Panc1 (cell line): ENCODE measurements at places on chromosomes 7 and 10. TPM values are rescaled to one million over a fixed set of nuclear protein-coding genes. Genes with fewer than 3 reads are reported as not detected.

LIPJ gene
- total RNA-seq = not detected

HNRNPF gene
- total RNA-seq = 466 TPM

DNA sequence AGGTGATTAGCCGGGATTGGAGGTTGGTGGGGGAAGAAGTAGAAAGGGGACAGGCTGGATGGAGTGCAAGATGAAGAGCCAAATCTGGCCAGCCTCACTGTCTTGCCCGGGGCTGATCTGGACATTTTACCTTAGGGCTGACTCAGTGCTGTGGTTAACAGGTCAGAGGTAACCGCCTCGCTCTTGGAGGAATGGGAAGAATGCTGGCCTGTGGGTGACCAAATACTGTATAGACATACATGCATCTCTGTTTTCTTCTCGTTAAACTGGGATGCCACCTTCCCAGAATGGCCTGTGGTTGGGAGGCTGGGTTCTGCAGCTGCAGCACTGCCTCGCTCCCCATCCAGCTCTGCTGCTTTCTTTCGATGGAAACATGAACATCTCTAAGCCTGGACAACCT, 120.0 kb downstream of the SEC23IP start:
- H3K4me3 ChIP-seq = no peak overlapping the region
- 0 out of 2 replicates have a peak, but pooled peaks cover 4% of the 10 kb centered on the region for H3K4me1 ChIP-seq
- H3K27me3 ChIP-seq = peaks cover 2% of the 10 kb centered on the region; the same call in 1 of the 2 replicates

DNA sequence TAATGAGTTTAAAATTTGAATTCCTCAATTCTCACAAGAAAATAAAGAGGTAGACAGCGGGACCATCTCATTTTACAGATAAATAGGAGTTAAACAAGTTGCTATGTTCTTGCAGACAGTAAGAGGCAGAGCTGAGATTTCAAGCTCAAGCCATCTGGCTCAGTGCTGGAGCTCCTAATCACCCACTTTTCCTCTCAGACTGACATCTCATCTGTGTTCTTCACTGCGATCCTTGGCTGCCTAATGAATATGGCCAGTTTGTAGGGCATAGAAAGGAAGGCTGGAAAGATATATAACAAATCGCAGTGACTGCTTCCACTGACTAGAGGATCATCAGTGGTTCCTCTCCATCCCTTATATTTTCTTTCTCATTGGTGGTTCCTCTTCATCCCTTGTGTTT, 151.2 kb downstream of the MPP7 start:
- no peak for DNase-seq
- no peaks in the 10 kb centered on the region for H3K27me3 ChIP-seq
- H3K36me3 ChIP-seq = no peaks in the 10 kb centered on the region
- no peak overlapping the region for H3K4me3 ChIP-seq

ERVW-1 gene
- total RNA-seq = not detected

GRCh38 chr7:51295440-51296245, 21.0 kb downstream of the COBL start:
- no peak for DNase-seq
- H3K36me3 ChIP-seq = no peaks in the 10 kb centered on the region
- H3K27me3 ChIP-seq = no peaks in the 10 kb centered on the region; the same call in 1 of the 2 replicates
- no peak overlapping the region for H3K27ac ChIP-seq
- no peaks in the 10 kb centered on the region for H3K4me1 ChIP-seq

DNA sequence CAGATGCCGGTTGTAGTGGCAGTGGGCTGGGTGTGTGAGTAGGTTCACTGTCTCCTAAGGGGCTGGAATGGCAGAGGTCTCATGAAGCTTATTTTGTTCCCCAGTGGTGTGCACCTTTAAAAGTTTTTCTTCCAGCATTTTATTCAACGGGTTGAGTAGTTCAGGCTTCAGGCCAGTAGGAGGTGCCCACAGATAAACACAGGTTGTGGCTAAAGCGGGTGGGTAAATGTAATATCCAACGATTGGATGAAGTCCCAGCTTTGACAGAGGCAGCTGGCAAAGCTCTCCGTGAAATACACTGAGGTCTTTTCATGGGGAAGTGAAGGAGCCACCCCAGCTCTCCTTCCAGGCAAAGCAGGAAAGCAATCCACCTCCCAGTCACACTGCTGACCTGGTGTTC, 339.8 kb upstream of the LRRTM3 start:
- H3K27me3 ChIP-seq = no peaks in the 10 kb centered on the region
- no peaks in the 10 kb centered on the region for H3K4me1 ChIP-seq
- no peak for DNase-seq
- H3K27ac ChIP-seq = no peak overlapping the region
- no peaks in the 10 kb centered on the region for H3K36me3 ChIP-seq
- H3K4me3 ChIP-seq = no peak overlapping the region

DNA sequence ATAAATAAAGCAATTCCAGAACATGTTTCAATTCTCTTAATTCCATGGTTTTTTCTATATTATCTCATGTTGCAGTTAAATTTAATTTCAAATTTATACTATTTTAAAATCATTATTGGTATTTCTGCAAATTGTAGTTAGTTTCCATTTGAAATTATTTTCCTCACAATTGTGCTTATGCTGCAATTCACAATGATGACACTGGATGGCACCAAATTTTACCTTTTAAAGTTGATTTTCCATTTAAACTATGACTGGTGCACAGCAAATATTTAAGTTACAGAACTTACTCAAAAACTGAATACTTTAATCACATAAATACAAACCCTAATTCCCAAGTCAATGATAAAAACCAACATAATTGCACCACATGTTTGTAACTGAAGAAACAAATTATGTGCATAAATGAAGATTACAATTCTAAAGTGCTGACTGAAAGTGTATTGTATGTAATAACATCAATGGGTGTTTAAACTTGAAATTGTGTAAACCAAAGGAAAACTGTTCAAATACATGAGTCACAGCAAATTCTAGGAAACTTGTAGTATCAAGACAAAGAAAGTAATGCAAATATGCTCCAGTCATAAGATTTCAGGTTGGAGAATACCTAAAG, 75.3 kb upstream of the AASS start:
- peak; percentile 27 for DNase-seq
- no peaks in the 10 kb centered on the region for H3K36me3 ChIP-seq
- H3K4me3 ChIP-seq = no peak overlapping the region

PLXNA4 gene
- total RNA-seq = 0.10 TPM

EVX1 gene
- total RNA-seq = 0.10 TPM

ADAM8 gene
- 3.7 TPM for total RNA-seq

GJD4 gene
- total RNA-seq = not detected
